ENCODE measurements at places on chromosomes 4 and X. TPM values are rescaled to one million over a fixed set of nuclear protein-coding genes. Genes with fewer than 3 reads are reported as not detected.

Gene AMBN
- polyA plus RNA-seq: 1.2 TPM

Gene SUV39H1
- polyA plus RNA-seq: 5.7 TPM

Gene PDGFRA
- 184 TPM for polyA plus RNA-seq

Gene DCAF8L2
- not detected for polyA plus RNA-seq

Gene SLC4A4
- 75.5 TPM for polyA plus RNA-seq

Gene EPGN
- polyA plus RNA-seq: 1.1 TPM

Gene ASB9
- 15.1 TPM for polyA plus RNA-seq

Gene FAM236C
- not detected for polyA plus RNA-seq

GRCh38 chr4:121720109-121720508, 23.3 kb upstream of the ANXA5 start:
- DNase-seq: no peak

DNA sequence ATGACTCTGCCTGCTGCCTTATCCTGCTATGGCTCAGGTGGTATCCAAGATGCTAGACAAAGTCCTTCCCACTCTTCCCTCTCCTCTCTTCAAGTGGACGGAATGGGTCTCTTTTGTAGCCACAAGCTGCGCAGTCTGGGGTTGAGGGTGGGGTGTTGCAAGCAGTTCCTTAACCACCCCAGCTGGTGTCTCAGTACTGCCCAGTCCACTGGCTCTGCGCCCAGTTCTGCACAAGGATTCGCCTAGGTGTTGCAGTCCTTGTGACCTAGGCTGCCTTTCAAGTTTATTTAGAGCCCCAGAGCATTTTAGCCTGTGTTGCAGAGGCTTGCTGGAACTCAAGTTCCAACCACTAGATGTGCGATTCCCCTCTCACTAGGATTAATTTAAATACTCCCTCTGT, 120.7 kb downstream of the NEXMIF start:
- DNase-seq: no peak

GRCh38 chrX:100700809-100701208, 31.1 kb downstream of the SYTL4 start:
- DNase-seq: no peak

- DNase-seq: no peak
Measured at GRCh38 chr4:54091637-54092404, 8.1 kb upstream of the GSX2 start.

GRCh38 chr4:114263233-114263632, 283.8 kb upstream of the ARSJ start:
- no peak for DNase-seq

DNA sequence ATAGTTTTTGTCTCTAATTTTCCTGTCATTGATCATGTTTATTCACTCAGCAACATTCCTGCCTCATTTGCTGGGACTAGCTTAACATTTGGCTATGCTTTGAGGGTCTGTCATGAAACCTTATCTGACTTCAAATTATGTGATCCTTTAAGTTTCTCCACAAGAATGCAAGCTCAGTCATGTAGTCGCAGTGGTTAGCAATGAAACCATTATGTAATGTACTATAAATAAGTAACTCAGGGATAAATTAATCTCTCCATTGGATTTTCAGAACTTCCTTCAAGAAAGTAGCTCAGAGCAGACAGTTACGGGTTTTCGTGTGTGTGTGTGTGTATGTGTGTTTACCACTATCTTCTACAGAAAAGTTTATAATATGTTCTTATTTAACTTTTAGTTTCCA, 993.6 kb downstream of the ADGRL3 start:
- DNase-seq: no peak

DNA sequence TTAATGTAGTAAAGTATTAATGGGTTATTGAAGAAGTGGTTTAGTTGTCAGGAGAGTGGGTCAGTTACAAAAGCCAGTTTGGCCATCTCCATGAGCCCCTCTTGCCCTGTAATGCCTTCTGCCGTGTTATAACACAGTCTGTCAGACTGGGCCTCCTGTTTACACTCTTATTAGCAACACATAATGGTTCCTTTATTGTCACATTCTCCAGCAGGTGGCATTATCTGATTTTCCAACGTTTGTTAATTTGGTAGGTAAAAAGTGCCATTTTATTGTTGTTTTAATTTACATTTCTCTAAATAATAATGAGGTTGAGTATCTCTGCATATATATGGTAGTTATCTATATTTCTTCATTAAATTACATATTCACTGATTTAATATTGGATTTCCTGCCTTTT, 560.8 kb downstream of the FGF13 start:
- no peak for DNase-seq

- DNase-seq: no peak
Measured at GRCh38 chrX:40877887-40878286, 142.5 kb upstream of the MED14 start.

DNA sequence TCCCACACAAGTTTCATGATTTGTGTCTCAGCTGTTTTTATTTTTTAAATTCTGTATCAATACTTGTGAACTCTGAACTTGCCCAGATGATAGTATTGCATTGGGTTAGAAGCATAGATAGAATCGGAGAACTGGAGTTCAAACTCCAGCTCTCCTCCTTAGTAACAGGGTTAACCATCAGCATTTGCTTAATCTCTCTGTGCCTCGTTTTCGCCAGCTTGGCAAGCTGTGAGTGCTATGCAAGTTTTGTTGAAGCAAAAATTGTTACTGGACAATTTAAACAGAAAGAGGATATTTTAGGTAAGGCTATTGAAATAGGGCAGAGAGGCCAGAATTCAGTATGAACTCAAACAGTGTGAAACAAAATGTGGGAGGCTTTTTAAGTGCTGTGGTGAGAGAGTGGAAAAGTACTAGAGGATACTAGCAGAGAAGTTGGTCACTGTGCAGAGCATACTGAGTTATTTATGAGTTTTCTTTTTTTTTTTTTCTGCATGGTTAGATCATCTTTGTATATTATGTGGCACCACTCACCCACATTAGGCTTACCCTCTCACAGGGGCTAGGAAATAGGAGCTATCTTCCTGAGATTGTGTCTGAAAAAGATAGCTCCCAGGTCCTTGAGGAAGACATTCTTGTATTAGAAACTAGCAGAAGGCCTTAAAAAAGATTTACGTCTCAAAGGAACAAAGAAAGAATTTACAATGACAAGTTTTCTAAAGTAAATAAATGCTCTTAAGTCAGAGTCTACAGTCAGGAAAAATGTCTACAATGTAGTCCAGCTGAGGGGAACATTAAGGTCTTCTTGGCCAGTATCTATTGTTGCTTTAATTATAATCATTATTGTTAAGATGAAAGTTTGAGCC, 1126.6 kb downstream of the FAT4 start:
- peak; percentile 29 for DNase-seq

GRCh38 chr4:121776610-121777401, 11.8 kb upstream of the SMIM43 start:
- no peak for DNase-seq

GRCh38 chrX:13009273-13009672, 34.4 kb downstream of the TMSB4X start:
- DNase-seq: no peak

GRCh38 chrX:75421688-75422230, 101.1 kb downstream of the ZDHHC15 start:
- no peak for DNase-seq

DNA sequence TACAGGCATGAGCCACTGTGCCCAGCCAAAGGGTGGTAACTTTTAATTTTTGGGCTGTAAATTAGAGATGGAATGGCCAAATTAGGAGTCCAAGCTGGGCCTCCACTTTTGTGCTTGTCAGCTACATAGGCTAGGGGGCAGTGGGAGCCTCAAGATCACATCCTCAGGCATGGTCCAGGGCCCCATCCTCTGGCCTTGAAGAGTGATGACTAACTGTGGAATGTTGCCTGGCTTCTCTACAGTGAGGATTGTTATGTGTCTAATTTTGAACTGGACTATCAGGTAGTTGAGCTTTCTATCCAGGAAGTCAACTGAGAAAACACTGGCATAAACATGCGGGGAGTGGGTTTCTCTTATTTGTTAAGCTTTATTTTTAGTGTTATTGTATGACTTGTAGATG, 33.0 kb downstream of the CCNG2 start:
- no peak for DNase-seq

DNA sequence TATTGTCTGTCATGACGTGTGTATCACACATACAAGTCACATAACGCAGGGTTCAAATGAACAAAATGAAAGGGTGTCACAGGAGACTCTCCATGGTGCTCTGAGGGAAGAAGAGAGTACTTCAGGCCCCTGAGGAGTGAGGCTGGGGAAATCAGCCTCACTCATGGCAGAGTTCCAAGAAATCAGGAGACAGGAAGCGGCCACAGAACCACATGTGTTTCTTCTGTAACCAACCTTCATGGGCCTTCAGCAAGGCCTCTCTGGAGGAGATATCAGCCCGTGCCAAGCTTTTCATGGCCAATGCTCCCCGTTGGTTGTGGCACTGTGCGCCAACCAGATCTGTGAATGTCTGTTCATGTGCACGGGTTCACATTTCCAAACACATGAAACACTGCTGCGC, 76.0 kb downstream of the NAT8L start:
- DNase-seq: no peak

DNA sequence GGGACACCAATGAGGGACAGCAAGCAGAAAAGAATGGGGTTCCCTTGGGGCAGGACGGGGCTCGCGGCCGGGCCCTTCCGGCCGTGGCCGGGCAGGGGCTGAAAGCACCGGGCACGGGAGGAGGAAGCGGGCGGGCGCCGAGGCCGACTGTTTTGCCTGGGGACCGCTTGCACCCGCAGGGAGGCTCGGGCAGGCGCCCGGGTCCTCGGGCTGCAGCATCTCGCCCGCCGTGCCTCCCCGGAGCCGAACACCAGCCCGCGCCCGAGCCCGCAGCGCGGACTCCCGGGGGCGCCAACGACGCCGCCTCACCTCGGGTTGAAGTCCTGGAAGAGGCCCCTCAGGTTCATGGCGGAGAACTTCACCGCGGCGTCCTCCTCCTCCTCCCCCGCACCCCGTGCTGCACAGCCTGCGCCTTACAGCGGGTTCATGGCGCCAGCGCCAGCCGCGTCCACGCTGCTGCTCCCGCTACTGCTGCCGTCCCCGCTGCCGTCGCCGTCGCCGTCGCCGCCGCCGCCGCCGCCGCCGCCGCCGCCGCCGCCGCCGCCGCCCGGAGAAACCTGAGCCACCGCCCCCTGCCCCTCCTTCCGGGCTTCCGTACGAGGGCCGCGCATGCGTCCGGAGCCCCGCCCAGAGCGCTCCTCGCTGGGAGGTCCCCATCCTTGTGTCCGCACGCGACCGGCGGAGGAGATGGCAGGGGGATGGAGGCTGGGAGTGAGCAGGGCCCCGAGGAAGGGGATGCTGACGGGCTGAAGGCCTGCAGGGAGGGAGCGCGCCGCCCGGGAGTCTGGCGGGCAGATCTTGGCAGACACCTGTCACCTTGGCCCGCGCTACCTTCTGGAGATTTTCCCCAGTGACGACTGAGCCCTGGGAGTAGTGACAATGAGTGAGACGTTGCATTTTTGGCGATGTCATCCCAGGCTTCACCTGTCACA, at the start of gene TMEM185A:
TSS of gene TMEM185A (minus strand) at position 559 of the 932 bp plus-strand sequence. CDS start at position 347, 212 bp downstream.
- no peak for DNase-seq

Measured in right renal cortex interstitium (tissue), 3 donors.